ENCODE measurements at places on chromosomes 16 and 17.

GRCh38 chr17:79695797-79696609 is 34.7 kb upstream of the ENPP7 start:
- DNase-seq, result peak; percentile 24

- no peak for DNase-seq
Observed at GRCh38 chr17:34601416-34601815, 22.0 kb downstream of the TMEM132E start.

DNA sequence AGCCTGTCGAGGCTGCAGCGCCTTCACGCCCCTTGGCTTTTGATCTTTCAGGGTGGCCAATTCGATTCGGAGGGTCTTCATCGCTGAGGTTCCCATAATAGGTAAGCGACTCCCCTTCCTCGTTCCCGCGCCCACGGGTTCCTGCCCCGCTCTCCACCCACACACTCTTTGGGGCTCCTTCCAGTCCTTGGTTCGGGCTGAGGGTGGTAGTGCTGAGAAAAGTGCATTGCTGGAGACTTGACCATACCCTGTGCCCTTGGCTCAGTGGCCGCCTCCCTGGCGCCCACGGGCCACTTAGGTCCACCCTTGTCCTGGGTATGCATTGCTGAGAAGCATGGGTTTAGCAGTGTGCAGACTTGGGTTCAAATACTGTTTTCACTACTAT is 491 bp downstream of the POLR2C start:
- DNase-seq, result no peak

GRCh38 chr16:22641131-22641628 is 130.5 kb downstream of the NPIPB5 start:
- no peak for DNase-seq

- DNase-seq, result no peak
Observed at GRCh38 chr16:49594153-49594552, 220.5 kb downstream of the C16orf78 start.

DNA sequence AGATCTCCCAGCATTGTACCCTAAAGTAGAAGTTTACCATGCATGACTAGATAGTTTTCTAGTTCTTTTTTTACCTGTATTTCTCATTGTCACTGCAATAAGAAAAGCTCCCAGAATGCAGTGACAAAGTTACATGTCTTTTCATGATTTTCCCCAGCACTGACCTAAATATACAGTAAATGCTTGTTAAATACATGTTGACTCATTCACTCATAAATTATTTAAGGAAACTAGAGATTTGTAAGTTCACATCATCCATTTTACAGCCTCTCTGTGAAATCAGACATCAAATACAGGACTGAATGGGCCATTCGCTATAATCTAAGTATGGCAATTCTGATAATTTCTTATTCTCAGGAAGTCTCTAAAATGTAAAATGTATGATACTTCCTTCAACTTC is 258.9 kb upstream of the AXIN2 start:
- DNase-seq, result no peak

DNA sequence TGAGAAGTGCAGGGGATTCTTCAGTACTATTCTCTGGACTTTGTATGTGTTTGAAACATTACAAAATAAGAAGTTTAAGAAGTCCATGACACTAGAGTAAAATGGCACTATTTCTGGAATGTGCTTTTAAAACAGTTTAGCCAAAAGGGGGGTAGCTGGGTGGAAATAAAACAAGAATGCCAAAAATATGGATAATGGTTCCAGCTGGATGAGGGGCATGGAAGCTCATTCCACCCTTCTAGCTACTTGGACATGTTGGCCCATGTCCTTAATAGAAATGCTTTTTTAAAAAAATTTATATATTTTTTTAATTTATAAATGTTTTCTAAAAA is 13.1 kb downstream of the ZC3H7A start:
- no peak for DNase-seq

DNA sequence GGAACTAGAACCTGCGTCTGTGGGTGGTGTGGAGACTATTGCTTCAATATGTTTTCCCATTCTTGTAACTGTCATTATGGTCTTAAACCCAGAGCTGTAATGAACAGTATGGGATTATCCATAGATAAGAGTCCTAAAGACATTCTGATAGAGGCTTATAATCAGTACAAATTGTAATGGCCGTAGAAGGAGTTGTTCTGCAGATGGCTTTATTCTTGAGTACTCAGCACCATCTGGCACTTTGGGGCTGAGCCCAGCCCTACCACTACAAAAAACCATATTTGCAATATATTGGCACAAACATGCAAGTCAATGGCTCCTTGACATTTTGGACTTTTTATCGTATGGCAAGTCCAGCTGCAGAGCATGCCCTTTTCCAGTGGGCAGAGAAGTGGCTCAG is 150.0 kb downstream of the HS3ST4 start:
- no peak for DNase-seq

GRCh38 chr17:15006421-15007128 is 258.6 kb downstream of the PMP22 start:
- DNase-seq, result no peak

DNA sequence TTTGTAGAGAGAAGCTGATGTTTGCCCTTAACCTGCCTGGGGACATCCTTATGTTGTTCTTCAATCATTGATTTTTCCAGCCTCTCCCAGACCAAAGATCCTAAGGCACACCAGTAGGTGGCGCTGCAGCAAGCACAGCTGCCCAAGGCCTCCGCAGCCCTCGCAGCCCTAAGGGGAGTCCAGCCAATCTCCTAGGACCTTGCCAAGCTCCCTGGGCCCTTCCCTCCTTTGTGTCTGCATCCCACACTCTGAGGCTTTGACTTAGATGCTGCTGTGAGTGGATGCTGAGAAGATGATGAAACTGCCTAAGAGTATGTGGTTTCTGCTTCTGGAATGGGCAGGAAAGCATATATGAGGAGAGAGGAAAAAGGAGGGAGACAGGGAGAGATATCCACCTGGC is 47.1 kb downstream of the SPACA3 start:
- DNase-seq, result no peak

DNA sequence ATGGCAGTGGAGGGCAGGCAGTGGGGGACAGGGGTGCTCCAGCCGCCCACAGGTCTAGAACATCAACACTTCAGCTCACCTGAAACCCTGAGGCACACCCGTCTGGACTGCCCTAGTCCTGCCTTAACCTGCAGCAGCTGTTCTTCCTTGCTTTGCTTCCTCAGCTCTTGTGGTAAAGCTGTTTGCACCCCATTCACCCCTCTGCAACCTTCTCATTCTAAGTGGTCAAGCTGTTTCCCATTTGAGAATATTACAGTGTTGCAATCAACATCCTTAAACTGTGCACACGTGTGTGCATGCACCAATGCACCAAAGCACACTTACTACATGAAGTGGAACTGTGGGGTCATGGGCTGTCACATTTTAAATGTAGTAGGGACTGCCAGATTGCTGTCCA is 32.4 kb downstream of the SCNN1B start:
- no peak for DNase-seq

- no peak for DNase-seq
Observed at GRCh38 chr16:27495191-27495590, 54.5 kb downstream of the GTF3C1 start.

DNA sequence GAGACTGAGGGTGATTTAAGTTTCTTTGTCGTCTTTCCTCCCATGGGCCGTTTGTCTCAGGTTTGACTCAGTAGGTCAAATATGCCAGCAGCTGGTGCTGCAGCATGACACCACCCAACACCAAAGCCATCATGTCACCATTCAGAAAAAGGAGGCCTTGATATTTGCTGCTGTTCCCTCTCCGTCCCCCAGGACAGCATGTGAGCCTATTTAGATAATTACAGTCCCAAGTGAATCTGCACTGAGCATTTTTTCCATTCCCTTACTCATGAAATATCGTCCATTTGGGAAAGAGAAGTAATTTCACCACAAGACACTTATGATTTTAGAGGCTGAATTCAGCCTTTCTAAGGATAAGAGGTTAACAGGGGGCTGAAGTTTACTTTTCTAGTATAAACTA is 62.2 kb upstream of the ADORA2B start:
- DNase-seq, result no peak

DNA sequence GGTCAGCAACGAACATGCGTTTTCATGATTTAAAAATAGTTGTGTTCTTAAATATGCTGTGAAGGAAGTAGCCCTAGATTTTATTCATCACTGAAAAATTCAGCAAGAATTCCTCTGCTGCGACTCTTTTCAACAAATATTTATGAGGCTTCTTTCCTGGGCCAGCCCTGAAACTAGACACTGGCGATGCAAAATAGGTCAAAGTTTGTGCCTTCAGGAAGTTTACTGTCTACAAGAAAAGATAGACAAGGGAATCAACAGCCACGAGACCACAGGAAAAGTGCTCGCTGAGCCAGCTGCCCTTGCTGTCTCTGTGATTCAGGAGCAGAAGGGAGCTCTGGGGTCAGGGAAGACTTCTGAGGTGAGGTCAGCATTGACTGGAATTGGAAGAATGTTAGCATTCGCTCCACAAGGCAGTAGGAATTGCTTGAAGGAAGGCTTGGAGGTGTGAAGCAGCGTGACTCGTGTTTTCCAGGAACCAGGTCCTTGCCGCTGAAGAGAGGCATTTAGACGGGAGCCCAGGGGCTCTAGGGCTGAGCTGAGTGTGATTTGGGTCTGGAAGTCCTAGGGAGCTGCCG is 1.9 kb upstream of the RPL26 start:
- peak; percentile 74 for DNase-seq

GRCh38 chr17:44932096-44932786 is 15.3 kb downstream of the KIF18B start:
- DNase-seq, result no peak

DNA sequence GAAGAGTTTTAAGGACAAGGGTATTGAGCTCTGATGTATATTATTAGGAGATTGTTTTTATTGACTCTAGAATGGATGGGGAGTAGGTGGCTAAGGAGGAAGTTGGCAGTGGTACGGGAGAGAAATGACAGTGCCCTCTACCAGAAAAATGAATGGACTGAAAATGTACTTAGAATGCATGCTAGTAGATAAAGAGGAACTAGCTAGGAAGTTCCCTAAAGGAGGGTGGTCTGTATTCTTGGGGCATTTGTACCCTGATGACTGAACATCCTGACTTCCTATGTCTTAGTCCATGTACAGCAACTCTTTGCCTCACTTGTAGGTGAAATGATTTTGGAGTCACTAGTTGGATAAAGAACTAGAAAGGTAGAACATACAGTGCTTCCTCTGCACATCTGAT is 581.5 kb upstream of the RBFOX1 start:
- DNase-seq, result no peak

- DNase-seq, result no peak
Observed at GRCh38 chr17:79670537-79671084, 59.8 kb upstream of the RBFOX3 start.

DNA sequence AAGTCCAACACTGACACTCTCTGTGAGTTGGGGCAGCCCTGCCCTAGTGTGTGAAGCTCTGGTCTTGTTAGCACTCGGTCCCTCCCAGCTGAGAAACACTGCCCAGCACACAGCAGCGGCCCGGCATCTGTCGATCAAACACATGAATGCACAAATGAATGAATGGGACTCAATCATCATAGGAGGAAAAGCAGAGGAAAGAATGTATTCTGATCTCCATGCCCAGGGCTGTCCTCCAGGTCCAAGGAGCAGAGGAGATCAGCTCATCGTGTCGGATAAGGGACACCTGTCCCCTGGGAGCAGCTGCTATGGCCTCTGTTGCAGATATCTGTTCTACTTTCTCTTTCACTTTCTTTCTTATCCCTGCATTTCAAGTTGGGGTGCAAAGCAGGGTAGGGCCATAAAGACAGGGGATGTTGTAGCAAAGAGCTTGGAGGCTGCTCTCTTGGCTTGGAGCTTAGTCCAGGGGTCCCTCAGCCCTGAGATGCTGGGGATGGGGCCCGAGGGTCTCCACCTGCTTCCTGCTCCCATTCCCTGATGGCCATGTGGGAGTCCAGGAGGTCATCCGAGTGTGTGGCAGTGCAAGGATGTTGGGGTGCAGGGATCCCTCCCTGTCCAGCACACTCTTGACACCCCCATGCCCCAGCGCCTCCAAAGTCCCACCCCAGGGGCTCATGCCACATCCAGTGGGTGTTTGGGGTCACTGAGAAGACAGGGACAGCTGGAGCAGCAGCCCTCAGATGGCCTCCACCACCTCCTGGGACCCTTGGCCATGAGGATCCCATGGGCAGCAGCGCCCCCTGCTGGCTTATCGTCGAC is 88.2 kb downstream of the IRF8 start:
- no peak for DNase-seq
